ENCODE measurements at places on chromosomes 16 and 17.

GRCh38 chr16:57572978-57573728 is 30.7 kb downstream of the ADGRG5 start:
- no peak for DNase-seq

DNA sequence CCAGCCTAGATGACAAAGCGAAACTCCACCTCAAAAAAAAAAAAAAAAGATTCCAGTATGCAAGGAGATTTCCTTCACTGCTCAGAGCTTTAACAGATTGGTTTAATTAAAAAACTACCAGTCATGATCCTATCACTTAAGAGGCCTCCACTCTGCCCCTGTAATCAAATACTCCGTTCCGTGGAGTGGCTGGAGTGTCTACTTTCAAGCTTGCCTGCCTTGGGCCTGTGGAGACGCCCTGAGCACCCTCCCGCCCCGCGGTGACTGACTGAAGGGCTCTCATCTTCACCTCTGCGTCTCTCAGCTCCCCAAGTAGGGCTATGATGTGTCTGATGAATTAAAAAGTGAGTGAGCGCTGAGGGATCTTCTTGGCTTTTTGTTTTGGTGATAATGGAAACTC is 25.3 kb upstream of the TRPV3 start:
- no peak for DNase-seq

DNA sequence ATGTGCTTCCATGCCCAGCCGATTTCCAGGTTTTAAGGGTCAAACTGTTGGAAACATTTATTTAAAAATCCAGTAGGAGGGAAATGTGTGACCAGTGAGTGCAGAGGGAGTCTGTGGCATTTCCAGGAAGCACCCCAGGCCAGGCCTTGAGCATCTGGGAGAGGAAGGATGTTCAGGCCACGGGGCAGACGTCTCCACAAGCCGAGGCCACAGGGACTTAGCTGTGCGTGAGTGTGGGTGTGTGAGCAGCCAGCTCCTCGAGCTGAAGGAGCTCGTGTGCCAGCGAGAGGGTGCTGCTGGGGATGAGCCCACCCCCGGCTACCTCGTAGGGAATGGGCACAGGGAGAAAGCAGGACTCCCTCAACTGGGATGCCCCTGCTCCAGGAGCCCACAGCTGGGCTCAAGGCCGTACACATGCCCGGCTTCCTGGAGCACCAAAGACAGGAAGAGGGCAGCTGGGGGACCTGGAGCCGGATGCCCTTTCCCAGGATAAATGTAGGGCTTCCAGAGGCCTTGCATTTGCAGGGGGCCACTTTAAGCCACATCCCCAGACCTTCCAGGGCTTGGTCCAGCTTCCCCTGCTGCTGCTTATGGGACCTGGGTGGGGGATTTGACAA is 12.5 kb downstream of the NPTX1 start:
- no peak for DNase-seq

- DNase-seq, result no peak
Measured at GRCh38 chr17:12041312-12041711, 20.6 kb downstream of the MAP2K4 start.

DNA sequence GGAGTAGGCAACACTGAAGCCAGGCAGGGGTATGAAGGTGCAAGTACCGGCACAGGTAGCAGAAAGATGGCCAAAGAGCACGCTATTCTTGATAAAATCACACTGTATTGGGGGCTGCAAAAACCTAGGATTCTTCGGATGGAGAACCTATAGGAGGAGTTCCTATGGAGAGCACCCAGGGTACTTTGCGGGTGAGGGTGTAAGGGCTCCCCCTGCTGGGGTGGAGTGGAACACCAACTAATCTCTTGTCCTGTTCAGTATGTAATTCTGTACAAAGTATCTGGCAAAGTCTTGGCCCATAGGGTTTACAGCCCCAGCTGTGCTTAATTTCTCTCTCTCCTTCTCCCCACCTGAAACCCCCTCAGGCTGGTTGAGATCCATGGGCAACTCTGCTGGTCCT is 393.1 kb upstream of the ASIC2 start:
- DNase-seq, result peak; percentile 33

GRCh38 chr16:60704726-60705125 is 1331.5 kb downstream of the CDH8 start:
- DNase-seq, result no peak

Measured in activated T-cell treated with anti-CD3 and anti-CD28 coated beads, Interleukin-2, amount 50 U/mL, for 72 hours (primary cell).